ENCODE measurements at places on chromosomes 5 and 9.

- no peak for DNase-seq
Observed at GRCh38 chr5:151461312-151461711, 13.9 kb downstream of the SLC36A1 start.

- no peak for DNase-seq
Observed at GRCh38 chr9:96649620-96650324, 5.3 kb downstream of the PRXL2C start.

GRCh38 chr9:112349008-112349333 lies 15.6 kb upstream of the PTBP3 start:
- DNase-seq = no peak

DNA sequence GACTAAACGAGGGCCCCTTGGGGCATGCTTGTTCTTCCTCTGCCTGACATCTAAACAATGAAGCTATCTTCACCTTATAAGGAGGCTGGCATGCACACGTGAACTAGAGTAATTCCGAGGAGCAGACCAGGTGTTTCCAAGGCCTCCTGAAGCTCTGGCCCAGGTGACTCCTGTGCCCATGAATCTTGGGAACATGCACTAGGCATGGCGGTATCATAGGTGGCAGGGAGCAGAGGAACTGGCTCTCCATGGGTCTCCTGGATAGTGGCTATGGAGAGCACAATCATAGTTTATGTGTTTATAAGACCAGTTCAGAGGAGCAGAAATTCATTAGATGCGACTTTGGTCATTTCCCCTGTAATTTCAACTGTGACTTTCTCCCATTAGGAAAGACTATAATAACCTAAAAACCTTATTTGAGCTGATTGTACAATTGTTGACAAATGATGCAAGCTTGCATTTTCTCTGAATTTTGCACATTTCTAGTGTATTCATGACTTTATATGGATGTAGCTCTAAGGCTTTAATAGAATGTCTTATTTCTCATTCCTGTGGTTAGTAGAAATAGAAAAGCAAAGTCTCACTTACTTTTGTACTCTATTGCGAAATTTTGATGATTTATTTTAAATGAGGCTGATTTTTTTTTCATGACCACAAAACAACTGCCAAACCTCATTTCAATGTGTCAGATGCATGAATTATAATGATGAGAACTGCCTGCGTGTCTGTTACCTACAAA lies 135.3 kb upstream of the RPS23 start:
- DNase-seq = no peak

DNA sequence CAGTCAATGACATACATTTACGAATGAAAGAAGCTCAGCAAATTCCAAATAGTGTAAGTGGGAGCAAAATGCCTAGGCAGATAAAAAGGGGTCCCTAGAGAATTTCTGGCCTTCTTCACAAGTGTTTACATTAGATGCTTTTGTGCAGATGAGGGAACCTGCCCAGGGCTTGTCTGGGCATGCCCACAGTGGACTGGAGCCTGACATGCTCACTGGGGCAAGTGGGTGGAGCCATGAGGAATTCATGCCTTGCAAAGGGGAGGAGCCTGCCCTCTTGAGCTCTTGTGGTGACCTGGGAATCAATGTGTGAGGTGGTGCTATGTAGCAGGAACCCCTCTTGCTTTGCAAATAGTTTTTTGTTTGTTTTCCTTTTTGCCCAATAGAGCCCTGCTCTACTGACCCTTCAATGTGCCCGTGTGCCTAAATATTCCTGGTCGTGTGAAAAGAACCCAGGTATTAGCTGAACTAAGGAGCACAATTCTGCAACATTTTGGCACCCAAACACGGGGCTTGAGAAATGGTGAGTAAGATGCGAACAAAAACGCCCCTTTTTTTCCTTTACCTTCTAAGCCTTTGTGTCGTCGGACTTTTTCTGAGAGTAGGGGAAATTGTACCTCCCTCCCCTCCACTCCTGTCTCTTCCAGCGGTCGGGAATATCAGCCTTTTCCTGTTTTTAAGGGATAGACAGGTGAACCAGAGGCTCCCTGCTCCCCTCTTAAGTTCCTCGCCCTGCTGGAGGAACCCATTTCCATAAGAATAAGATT lies 433.8 kb upstream of the CDH9 start:
- DNase-seq = no peak

DNA sequence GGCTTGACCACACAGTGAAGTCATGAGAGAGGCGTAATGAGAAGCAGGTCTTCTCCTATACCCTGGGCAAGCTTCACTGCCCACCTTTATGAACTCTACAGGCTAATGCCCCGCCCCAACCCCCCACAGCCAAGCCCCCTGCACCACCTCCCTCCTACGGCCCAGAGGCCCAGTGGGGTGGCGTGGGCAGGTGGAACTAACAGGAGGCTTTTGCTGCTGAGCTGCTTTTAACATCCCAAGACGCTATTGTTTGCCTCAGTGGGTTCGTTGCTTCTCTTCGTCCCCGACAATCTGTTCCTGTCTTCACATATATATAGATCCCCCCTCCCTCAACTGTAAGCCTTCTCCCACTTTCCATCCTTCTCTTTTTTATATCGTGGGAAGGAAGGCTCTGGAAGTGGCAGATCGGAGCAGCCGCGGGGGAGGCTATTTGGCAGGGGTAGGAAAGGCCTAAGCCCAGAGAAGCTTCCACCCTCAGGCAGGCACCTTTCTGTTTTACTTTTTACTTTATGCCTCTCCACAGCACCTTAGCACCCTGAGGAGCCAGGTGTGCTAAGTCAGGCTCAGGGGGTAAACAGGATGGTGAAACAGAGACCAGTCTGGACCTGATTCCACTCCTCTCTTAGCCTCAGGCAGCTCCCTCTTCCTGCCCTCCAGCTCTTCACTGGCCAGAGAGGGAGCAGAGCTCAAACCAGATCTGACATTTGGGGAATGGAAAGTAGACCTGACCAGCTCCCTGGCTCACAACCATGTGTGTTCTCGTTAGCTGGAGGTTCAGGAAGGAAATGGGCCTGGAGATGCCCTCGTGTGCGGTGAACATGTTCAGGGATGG lies 26.5 kb downstream of the CD74 start:
- no peak for DNase-seq

GRCh38 chr5:139462586-139463276 lies at the start of gene ECSCR:
Gene ECSCR, minus strand, starts transcription at chr5:139462743. Its CDS starts 73 bp downstream, at chr5:139462670.
- no peak for DNase-seq

- DNase-seq = no peak
Observed at GRCh38 chr5:97049175-97049574, 93.2 kb downstream of the LIX1 start.

DNA sequence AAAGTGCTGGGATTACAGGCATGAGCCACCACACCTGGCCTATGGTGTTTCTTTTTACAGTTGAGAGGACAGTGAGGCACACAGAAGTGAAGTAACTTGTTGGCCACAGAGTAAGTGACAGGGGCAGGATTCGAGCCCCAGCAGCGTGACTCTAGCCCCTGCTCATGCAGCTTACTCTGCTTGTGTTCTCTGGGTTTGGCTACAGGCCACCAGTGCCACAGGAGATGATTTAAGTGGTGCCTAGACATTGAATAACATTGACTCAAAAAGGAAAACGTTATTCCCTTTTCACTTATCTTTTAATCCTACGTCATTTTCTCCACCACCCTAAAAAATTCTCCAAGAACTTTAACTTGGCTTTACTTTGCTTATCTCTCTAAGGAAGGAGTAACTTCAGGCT lies 61.4 kb downstream of the SNX24 start:
- DNase-seq = no peak

- no peak for DNase-seq
Observed at GRCh38 chr9:25308549-25308948, 369.7 kb downstream of the TUSC1 start.

GRCh38 chr9:97415146-97415545 lies 3.2 kb downstream of the TDRD7 start:
- DNase-seq = no peak

- DNase-seq = no peak
Observed at GRCh38 chr5:56686337-56687195, 128.8 kb upstream of the MAP3K1 start.

DNA sequence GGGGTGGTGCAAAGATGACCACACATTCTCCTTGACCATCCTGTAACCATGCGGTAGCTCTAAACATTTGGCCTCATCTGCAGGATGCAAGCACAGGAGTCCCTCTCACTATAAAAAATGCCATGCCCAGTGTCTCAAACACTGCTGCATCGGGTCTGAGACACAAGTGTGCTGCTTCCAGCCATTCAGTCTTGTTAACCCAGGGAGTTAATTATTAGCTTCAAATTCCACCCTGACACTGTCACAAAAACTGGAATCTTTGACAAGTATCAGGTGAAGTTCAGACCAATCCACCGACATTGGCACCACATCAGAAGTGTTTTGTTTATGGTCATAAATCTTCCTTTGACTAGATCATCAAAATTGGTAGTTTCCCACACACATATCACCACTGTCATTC lies 119.1 kb upstream of the RASEF start:
- no peak for DNase-seq

DNA sequence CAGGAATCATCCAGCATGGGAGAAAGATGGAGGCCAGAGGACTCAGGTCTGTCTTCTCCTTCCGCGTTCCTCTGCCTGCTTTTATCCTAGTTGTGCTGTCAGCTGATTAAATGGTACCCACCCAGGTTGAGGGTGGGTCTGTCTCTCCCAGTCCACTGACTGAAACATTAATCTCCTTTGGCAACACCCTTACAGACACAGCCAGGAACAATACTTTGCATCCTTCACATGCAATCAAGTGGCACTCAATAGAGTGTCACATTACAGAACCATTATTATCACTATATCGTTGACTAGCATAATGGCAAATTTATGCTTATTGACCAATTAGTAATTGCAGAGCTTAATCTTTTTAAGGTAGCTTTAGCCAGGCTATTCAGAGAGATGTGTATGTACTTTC lies 64.8 kb downstream of the UNC13B start:
- no peak for DNase-seq

DNA sequence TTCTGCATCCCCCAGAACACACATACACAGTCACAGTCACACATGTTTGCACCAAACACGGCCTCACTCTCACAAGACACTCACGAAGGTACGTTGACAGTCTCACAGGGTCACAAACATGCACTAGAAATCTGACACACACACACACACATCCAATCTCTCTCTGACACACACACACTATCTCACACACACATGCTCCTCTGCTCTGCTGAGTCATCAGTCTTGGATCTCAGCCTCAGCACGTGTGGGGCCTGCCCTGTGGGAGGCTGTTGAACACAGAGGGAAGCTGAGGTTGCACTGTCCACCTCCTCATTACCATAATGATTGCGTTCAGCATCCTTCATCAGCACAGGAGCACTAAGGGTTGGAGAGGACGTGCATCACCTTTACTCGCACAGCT lies 188.8 kb downstream of the MTRR start:
- no peak for DNase-seq

DNA sequence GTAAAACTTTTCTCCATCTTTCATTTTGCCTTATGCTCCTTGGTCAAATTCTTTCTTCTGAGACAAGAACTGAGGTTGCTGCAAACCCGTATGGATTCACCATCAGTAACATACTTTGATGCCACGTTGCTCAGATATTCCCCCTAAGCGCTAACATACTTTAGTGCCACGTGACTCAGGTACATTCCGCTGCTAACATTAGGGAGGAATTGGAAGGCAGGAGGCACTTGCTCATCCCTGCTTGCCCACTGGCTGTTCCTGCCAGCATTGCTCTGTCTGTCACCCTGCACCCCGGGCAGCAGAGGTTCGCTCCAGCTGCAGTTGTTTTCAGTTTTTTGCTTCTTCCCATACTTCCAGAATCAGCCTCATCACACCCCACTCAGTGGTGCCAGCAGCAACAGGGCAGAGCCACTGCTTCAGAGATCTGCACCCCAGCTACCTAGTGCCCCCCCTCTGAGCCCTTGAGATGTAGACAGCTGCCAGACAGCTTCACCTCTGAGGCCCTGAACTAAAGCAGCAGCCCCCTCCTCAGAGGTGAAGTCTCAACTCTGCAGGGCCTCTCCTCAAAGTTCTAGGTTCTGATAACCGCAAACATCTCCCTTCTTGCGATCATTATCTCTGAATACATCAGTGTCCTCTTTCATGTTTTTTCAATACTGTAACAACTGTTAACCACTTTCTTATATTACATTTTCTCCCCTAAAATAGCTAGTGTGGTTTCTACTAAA lies 228.0 kb upstream of the KIF2A start:
- no peak for DNase-seq

- DNase-seq = no peak
Observed at GRCh38 chr9:76988941-76989340, 30.5 kb upstream of the FOXB2 start.

- DNase-seq = no peak
Observed at GRCh38 chr5:95779611-95780010, 42.9 kb downstream of the GLRX start.

All from SJSA1 (cell line).